ENCODE measurements at places on chromosomes 6 and 20.

DNA sequence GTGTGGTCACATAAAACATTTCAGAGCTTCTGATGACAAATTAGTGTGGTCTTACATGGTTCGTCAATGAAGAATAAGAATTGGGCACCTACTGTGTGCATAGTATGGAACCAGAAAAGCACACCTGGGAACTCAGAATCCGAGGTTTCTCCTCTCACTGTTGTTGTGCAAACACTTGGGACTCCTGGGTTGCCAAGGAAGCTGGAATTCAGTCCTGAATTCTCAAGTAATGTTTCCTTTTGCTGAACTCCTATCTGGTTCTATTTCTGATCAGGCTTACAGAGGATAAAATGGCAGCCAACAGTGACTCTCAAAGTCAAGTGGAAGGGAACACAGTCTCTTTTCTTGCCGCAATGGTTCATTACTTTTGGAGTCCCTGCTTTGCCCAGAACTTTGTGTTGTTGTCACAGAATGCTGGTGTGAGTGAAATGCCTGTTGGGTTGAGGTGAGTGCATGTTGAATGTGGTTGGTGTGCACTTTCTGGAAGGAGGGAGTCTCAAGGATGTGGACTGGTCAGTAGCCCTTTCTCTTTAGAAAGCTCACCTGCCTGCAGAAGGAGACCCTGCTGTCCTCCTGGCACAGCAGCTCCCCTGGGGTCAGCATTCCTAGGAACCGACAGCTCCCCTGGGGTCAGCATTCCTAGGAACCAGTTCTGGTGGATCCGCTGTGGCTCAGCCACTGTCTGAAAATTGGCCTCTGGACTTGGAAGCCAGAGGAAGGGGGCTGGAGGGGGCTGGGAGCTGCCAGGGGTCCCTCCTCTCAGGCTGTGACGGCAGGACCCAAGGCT is 1.4 kb downstream of the UNC93A start:
- no peak for DNase-seq

- no peak for DNase-seq
Observed at GRCh38 chr6:93136111-93136510, 283.2 kb downstream of the EPHA7 start.

- no peak for DNase-seq
Observed at GRCh38 chr6:15358579-15359327, 112.9 kb downstream of the JARID2 start.

DNA sequence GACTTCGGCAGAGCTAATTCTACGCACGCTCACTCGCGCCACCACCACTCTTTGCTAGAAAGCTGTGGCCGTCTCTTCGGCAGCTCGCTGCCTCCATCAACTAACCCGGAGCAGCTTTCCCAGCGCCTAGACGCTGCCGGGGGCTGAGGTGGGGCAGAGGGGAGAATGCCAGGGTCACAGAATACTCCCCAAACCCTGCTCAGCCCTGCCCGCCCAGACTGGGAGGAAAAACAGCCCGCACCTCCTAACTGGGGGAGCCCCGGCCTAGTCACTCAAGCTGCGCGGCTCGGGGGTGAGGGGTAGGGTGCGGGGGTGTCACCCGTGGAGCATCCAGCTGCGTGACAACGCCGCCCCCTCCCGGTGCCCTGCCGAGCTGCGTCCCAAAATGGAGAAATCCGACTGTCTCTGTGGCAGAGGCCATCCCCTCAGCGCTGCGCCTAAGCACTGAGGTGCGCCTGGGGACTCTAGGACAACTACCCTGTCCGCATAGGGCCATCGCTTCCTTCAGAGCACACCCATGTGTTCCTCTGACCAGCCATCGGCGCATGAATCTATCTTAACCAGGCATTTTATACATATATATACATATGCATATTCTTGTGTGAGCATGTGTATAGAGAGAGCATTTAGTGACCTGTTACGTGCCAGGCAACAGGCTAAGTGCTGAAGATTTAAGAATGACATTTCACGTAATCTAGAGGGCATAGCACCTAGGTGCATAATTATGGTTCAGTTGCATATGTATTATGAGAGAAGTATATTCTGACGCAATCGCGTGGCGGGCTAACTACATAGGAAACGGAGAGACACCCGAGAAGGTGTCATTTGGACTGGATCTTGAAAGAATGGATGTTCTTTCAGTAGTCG is 1.5 kb upstream of the TENT5A start:
- peak; percentile 39 for DNase-seq

GRCh38 chr20:59814840-59815340 is 118.5 kb downstream of the SYCP2 start:
- no peak for DNase-seq

- DNase-seq, result peak; percentile 10
Observed at GRCh38 chr6:26053992-26054780, 33.0 kb upstream of the HFE start.

DNA sequence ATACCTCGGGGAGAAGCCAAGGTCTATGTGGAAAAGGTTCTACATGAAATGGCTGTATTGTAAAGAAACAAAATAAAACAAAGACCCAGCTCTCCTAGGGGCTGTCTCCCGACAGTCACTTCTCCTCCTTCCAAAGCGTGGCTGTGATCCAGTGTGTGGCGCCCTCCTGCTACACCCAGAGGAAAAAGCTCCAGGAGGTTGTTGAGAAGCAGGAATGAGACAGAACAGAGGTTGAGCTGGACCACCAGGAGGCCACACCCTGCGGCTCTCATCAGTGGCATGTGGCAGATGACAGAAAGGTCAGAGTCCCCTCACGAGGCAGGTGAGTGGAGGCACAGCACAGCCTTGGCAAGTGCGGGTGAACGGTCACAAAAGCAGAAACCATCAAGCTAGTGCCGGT is 236.0 kb downstream of the TBXT start:
- no peak for DNase-seq

DNA sequence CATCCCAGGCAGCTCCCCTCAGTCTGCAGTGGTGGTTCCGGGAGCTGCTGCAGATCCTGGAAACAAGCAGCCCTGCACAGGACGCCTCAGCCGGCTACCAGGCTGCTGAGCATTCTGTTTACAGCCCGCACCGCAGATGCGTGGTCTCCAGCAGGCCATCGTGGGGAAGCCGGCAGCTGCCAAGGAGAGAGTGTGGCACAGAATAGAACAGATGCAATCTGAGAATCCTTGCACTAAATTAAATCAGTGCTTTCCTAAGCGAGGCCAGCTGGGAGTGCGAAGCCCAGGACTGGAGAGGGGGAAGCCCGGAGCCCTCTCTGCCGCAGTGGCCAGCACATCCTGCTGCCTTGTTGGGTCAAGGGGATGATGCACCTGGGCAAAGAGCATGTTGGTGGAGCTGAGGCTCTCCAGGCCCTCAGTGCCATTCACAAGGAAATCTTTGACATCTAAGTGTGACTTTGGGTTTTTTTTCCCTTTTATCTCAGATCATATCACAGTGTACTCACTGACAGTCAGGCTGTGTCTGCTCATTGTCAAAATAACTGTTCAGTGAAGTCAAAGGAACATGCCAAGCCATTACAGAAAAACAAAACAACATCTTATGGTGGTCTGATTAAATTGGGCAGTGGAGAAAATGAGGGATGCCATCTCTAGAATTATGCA is 118.1 kb downstream of the SYNDIG1 start:
- DNase-seq, result no peak

DNA sequence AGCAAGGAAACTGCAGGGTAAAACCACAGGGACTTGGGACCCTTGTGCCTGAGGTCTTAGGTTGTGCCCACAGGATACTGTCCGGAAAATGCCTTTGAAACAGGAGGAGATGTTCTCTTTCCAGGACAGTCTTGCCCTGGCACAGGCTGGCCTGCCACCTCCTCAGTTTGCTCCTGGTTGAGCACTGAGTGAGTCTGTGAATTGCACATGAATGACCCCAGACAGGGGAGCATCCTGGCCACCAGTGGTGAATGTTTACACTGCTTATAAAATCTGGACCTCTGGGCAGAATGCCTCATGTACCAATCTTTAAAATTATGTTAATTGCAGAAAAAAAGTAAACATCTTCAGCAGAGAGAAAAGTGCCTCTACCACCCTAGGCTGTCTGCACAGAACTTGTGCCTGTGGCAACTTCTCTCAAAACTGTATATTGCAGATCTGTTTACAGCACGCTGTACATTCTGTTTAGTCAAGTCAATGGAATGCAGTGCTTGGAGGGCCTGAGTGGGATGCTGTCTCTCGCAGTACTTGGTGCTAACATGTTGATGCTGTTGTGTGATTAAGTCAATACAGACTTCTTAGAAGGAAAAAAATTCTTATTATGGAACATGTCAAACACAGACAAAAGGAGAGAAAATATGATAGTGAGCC is 242.1 kb downstream of the SOD2 start:
- no peak for DNase-seq

DNA sequence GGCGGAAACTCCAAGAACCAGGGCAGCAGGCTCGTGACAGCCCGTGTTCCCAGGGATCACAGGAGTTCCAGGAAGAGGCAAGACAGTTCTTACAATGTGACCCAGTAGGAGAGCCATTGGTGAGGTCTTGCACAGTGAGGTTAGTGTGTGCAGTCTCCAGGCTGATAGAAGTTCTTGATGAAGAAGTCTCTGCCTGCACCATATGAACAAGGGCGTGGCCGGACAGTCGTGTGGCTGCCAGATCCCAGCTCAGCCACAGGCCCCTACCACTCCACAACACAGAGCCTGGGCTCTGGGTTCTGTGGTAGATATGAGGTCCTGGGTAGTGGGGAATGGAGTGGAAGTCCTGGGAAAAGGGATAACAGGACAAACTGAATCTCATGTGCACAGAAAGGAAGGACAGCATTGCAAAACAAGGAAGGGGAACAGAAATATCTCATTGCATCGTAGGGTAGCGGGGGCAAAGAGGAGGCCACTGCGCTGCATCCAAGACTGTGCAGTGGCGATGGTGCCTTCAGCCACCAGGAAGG is 65.2 kb downstream of the STX11 start:
- DNase-seq, result no peak

DNA sequence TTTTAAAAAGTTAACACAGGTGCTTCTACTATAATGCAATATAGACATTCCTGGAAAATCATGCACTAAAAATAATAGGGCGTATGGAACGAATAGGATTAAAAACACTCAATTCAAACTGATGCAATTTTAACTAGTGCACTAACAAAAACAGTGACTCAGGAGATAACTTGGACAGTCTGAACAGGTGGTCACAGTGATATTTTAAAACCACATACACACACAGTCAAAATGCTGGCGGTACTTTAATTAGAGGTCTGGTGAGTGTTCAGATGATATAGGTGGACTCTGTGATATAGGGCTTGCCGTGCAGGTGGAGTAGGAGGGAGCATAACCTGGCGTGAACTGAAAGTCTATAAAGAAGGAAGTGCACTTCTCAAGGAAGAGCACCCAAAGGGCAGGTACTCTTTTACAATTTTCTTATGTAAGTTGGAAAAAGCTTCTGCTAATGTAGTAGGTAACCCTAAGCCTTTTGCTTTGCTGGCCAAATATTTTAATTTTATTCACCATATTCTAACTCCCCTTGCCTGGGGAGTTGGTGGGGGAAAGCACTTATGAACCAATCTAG is 41.9 kb upstream of the PLN start:
- DNase-seq, result peak; percentile 42
